GM19239 (cell line): ENCODE measurements at places on chromosomes 3 and 15.

DNA sequence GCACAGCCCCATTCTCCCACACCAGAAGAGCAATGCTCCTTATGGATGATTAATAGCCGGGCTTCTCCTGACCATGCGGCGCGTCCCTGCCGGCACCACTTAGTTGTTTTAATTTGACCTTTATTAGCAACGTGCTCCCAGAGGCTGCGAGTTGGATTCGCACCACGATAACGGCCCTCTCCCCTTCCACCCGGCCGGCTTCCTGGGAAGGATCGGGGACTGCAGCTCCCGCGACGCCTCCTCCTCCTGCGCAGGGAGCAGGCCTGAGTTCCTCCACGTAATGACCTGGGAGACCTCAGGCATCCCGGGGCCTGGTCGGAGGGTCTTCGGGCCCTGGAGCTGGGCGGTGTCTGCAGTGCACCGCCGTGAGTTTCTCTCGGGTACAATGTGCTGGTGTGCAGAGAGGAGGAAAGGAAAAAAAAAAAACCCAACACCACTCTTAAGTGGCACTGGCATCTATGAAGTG, 243.3 kb upstream of the TOPAZ1 start:
- no peak for DNase-seq

GRCh38 chr3:63296249-63296648, 18.1 kb downstream of the SYNPR start:
- no peak for DNase-seq

GRCh38 chr3:36969540-36970432, 23.1 kb downstream of the EPM2AIP1 start:
- DNase-seq, result peak; percentile 48

GRCh38 chr3:190385731-190386688, 2.0 kb upstream of the CLDN16 start:
- DNase-seq, result no peak

- no peak for DNase-seq
These were observed 22.4 kb downstream of the HPS3 start for GRCh38 chr3:149151843-149152242.

- no peak for DNase-seq
These were observed 72.1 kb downstream of the FOXP1 start for GRCh38 chr3:71511446-71511845.

DNA sequence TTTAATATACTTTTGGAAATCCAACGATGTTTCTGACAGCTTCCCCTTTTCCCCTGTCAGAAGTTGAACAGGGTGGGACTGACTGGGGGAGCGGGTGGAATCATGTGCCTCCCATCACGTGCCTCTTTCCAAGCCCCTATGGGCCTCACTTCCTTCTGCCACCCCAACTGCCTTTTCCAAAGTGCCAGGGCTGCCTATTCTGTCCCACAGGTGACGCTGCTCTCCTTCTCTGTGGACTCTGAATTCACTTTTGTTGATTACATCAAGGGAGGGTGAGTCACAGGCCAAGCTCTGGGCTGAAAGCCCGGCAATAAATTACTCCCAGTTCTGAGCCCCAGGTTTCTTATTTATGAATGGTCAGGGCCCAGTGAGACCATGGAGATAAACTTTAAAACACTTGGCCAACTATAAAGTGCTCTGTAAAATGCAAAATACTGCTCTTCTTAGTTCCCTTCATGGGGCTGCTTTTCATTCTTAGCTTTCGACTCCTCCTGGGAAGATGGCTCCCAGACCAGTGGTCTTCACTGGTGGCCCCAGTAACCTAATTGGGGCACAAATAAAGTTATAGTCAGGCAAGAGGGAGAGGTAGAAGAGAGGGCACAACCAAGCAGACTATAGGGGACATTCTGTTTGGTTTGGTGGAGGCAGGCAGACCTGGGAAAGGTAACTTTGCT, 12.3 kb downstream of the CPNE9 start:
- no peak for DNase-seq

GRCh38 chr15:60751985-60752952, 273.3 kb upstream of the ICE2 start:
- no peak for DNase-seq

GRCh38 chr3:143737065-143737464, 111.2 kb downstream of the SLC9A9 start:
- DNase-seq, result no peak

- DNase-seq, result no peak
These were observed 5.9 kb downstream of the CDCP1 start for GRCh38 chr3:45140141-45140769.

DNA sequence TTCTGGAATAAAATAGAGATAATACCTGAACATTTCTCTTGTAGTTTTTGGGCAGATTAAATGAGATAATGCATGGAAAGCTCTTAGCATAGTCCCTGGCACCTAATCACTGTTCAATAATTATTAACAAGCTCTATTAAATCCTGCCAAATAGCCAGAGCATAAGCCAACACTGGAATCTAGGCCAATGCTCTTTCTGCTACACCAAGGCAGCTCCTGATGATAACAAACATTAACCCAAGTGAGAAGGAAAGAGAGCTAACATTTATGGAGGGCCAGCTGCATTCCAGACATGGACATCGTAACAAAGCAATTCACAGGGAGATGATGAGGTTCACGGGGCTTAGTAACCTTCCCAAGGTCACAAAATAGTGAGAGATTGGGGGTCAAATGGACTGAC, 23.3 kb downstream of the LARP6 start:
- no peak for DNase-seq

DNA sequence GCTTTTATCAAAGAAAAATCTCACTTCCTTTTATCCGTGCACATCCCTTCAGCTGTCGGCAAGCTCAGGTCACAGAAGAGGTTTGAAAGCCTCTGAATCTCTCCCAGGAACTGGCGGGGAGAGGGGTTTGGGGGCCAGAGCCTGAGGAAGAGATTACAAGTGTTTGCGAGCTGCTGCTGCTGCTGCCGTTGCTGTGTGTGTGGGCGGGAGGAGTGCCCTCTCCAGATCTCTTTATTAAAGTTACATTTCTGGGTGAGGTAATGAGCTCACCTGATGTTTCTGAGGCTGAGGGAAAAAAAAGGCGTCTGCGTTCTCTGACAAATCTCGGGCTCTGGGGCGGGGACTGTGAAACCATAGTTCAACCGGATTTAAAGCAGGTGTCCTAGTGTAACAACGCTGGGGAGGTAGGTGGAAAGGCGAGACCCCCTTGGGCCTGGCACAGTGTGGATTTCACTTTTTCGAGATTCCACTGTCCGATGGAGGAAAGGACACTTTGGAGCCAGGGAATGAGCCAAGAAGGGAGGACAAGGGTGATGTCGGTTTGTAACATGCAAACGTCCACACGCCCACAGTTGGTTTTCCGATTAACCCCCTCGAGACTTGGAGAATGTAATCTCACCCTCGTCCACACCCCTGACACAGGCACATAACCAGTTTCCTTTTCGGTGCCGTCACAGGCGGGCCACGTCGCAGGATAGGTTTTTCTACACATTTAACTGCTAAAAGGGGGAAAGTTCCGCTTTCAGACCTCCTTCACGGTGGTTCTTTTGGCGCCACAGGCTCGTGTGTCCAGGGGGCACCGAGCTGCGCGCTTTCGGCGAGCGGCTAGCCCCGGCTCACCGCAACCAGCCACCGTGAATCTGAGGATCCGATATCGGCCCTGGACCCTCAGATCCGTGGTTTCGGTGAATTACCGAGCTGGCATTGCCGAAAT, 2.1 kb downstream of the ALCAM start:
- no peak for DNase-seq

GRCh38 chr3:159861369-159861987, 127.2 kb upstream of the IL12A start:
- DNase-seq, result no peak

DNA sequence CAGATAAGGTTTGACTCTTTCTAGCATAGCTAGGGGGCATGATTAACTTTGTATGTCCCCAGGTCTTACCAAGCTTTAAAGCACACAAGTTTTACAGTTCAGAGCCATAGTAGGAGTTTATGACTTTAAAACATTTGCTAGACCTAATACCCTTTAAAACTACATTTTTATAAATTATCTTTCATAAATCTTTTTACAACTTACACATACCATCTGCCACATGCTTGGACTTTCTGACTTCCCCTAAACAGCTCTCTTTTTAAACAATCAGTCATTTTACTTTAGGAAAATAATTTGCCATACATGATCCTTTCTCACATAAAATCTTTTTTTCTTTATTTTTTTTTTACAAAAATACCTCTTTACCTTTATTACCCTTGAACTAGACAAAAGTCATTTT, 735.3 kb upstream of the CADM2 start:
- DNase-seq, result no peak

DNA sequence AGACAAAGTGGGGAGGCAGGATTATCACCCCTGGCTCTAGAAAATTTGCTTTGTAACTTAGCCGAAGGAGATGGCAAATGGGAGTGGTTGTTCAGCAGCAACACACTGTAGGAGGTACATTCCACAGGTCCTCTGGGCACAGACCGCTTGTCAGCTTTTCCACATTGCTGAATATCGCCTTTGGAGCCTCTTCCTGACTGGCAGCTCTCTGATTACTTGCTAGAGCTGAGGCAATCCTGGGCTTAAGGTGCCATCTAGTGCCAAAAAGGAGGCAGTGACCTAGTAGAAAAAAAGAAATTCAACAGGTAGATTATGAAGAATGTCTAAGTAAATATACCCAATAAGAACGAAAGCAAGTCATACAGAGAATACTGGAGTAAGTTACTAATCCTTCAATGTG, 13.1 kb upstream of the SCN5A start:
- no peak for DNase-seq

- no peak for DNase-seq
These were observed 306.7 kb downstream of the LRTM1 start for GRCh38 chr3:54621184-54621583.

DNA sequence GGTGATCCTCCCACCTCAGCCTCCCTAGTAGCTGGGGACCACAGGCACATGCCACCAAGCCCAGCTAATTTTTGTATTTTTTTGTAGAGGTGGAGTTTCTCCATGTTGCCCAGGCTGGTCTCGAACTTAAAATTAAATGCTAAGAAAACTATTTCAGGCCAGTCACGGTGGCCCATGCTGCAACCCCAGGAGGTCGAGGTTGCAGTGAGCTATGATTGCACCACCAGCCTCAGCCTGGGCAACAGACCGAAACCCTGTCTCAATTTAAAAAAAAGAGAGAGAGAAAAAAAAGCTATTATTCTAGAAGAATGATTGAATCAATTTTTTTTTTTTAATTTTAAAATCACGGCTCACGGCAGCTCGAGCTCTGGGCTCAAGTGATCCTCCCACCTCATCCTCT, 4.7 kb downstream of the SLC51A start:
- no peak for DNase-seq

DNA sequence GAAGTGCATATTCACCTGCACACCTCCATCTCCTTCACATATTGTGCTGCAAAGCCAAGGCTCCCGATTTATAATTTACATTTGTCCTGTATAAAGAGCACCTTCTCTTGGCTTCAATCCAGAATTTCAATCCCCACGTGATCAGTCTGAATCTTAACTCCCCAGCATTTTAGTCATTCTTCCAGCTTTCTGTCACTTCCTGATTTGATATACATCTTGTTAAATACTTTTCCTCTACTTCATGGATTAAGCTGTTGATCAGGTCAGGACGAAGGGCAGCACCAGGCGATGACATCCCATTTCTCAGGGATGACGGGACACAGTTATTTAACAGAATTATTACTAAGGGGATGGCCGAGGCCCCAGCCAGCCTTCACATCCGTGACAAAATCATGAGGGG, 212.5 kb downstream of the EPHB1 start:
- no peak for DNase-seq

DNA sequence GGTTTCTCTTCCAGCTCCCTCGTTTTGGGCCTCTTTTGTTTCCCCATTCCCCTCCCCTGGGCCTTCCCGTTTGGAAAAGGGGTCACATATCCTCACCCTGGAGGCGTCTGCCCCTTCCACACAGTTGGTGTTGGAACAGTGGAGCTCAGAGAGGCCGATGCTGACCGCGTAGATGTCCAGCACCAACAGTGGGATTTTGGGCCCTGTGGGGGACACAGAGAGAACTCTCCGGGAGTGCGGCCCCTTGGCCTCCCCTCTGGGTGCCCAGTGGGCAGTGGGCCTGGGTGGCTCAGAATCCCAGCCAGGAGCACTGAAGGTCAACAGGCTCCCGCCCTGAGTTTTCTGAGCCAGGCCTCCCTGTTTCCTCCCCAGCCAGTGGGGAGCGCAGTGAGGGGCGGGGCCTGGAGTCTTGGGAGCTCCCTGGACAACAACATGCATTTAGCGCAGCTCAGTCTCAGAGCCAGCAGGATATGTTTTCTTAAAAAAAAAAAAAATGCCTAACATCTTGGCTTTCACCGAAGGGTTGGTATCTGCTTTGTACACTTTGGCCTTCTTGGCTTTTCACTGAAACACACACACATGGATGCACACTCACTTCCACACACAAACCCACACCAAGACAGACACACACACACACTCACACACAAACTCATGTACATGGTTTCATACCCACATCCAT, 670 bp upstream of the ISLR start:
- DNase-seq, result no peak

- peak; percentile 65 for DNase-seq
These were observed at the start of gene PLCL2 for GRCh38 chr3:16884748-16885592. TSS of gene PLCL2 (plus strand) at chr3:16884955. CDS start at chr3:16885040, 85 bp downstream.

- DNase-seq, result no peak
These were observed 60.6 kb upstream of the GOLGA8B start for GRCh38 chr15:34644061-34644460.

DNA sequence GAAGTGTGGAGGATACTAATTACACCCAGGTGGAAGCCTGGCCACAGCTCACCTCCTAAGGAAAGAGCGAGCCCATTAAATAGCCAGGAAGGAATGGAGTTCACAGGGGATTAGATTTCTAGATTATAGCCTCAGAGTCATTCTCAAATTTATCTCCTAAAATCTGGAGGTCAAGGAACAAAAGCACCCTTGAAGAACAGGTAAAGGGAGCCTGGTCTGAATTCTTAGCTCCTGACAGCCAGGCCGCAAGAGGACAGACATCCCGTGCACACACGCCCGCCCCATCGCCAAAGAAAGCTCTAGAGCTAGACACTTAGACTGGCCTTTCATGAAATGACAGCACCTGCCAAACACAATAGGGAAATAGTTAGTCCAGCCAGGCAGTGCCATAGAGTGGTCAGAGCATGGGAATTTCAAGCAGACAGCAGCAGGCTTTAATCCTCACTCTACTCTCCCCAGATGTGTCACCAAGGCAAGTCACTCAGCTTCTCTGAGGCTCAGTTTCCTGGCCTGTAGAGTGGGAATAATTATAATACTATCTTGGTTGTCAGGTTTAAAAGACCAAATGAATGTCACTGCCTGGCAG, 59.2 kb downstream of the LIPC start:
- DNase-seq, result no peak

- no peak for DNase-seq
These were observed 580.4 kb downstream of the CADM2 start for GRCh38 chr3:85539232-85539631.

DNA sequence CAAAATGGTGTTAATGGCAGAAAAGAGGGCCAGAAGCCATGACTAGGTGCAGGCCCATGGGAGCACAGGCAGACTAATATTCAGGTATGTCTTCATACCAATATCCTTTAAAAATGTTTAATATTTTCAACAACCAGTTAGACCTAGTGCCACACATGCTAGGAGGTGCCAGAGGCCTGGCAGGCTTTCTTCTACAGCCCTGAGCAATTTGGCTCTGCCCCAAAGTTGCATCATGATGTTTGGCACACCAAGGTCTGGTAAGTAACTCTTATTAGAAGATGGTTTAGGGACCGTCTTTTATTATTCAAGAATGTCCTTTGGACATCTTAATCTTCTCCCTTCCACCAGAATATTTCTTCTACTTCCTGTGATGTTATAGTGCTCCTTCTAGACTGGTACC, 34.8 kb downstream of the MITF start:
- no peak for DNase-seq

- DNase-seq, result no peak
These were observed 139.8 kb downstream of the DUT start for GRCh38 chr15:48471073-48471472.

GRCh38 chr15:101200181-101200580, 51.7 kb downstream of the CHSY1 start:
- no peak for DNase-seq

GRCh38 chr15:90774731-90775514, 57.8 kb downstream of the BLM start:
- DNase-seq, result no peak
